Choroid plexus epithelial cell (primary cell): ENCODE measurements at places on chromosomes 1 and 21.

DNA sequence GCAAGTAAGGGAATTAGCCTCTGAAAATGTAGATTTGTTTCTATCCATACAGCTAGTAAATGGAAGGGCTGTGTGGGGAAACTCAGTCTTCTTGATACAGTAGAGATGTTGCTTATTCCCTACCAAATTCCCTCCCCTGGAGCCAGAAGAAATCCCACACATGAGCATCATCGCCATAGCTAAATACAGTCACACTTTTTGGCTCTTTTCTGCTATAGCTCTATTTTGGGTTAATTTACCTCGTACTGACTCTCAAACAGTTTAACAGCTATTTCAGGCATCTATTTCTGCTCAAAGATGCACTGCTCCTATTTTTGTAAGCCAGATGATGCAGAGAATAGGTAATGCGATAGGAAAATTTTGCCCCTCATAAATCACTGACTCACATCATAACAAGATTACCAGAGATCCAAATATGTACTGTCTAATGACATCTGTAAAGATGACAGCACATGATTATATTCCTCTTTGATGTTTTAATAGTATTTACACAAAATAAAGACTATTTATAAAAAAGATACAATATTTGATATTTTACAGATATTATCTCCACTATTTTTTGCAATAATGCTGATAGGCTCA, 58.6 kb downstream of the XCL1 start:
- no peak for DNase-seq

DNA sequence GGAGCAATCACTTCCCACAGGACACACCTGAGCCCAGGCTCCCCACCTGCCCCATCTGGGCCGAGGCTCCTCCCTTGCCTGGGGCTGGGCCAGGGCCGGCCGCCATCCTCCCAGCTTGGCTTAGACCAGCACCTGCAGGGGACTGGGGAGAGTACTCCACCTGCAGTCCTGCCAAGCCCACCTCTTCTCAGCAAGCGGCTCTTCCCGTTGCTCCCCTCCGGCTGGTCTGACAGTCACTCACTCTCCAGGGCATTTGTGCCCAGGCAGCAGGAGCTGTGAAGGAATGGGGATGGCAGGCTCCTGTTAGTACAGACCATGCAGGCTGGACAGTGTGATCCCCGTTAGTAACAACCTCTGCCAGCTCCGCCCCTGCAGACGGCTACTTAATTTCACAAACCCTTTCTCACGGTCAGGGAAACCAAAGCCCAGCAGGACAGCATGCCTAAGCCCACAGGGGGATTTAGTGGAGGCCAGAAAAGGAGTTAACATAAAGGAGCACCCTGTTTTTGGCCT, at the start of gene FYB2:
Gene FYB2 (minus strand): TSS at position 18 of the 513 bp plus-strand sequence. CDS start 114 bp downstream, outside the sequence.
- DNase-seq = peak; percentile 68

- no peak for DNase-seq
Observed at GRCh38 chr1:160413716-160414115, 13.4 kb downstream of the VANGL2 start.

GRCh38 chr1:89598450-89599331, 34.2 kb upstream of the LRRC8C start:
- DNase-seq = peak; percentile 68

- no peak for DNase-seq
Observed at GRCh38 chr1:239858529-239858928, 233.2 kb upstream of the FMN2 start.

DNA sequence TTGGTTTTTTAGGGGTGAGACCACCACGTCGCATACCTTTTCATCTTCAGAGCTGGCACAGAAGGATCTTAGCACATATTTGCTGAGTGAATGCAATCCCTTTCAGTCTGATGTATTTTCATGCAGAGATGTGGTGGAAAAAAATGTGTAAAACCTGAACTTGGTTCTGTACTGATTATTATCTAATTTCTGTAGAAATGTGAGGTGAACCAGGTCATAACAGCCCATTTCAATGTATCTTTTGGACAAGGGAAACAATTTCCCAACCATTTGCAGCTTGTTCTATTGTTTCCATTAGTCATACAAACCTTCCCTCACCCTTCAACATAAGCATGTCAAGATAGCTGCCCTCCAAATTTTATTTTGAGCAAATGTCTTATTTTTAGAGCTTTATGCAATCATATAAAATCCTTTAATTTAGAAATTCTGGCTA, 46.8 kb upstream of the RUNX1 start:
- DNase-seq = peak; percentile 66

DNA sequence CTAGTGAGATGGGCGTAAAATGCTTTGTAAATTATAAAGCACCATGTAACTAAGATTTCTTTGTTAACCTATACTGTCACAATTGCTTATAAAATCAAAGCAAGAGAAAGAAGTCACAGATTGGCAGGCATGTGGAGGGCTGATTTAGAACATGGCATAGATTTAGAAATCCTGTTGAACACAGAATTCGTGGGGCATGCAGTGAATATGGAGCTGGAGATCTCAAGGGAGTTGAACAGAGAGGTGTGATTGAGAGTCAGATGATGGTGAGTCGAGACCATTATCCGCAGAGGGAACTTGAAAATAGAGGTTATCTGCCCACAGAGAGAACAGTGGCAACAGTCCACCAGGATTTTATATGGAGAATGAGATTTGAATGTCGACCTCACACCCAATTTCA, 27.6 kb downstream of the PBX1 start:
- DNase-seq = no peak

- peak; percentile 45 for DNase-seq
Observed at GRCh38 chr1:160542303-160542945, 19.4 kb upstream of the SLAMF6 start.

- peak; percentile 94 for DNase-seq
Observed at GRCh38 chr1:196180847-196181593, 427.2 kb downstream of the KCNT2 start.

DNA sequence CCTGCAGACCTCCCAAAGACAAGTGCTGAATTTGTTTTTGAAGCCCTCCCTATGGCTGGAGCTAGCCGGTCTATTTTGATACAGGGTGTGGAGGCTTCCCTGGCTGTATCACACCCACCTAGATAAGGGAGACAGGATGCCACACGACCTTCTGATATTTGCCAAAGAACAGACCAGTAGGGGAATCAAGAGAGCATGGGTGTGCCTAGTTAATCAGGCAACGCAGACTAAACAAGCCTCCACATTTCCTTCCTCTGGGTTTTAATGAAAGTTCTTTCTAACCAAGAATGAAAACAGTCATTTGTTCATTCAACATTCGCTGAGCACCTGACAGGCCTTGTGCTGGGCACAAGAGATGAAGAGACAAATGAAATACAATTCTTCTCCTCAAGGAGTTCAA, 446.8 kb downstream of the PLPP3 start:
- no peak for DNase-seq

DNA sequence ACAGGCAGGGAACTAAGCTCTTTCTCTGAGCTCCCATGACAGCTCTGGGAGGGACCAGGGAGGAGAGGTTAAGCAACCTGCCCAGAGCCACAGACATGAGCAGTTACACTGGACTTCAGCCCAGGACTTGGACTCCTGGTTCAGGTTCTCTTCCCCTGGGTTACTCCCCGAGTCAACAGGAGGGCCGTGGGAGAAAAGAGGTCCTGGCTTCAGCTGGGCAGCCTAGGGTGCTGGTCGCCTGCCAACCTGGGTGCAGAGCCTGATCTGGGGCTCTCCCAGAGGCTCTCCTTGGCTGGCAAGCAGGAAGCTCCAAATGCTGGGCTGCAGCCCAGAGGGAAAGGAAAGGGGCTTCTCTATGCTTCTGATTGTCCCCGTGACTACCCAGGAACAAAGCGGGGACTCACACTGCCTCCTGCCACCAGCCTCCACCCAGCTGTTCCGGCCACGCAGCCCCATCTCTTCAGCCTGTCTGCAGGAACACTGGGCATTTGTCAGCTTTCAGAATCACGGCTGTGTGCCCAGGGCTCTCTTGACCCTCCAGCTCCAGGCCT, 141.8 kb downstream of the HIVEP3 start:
- DNase-seq = no peak
